ENCODE measurements at places on chromosomes 6 and 20.

DNA sequence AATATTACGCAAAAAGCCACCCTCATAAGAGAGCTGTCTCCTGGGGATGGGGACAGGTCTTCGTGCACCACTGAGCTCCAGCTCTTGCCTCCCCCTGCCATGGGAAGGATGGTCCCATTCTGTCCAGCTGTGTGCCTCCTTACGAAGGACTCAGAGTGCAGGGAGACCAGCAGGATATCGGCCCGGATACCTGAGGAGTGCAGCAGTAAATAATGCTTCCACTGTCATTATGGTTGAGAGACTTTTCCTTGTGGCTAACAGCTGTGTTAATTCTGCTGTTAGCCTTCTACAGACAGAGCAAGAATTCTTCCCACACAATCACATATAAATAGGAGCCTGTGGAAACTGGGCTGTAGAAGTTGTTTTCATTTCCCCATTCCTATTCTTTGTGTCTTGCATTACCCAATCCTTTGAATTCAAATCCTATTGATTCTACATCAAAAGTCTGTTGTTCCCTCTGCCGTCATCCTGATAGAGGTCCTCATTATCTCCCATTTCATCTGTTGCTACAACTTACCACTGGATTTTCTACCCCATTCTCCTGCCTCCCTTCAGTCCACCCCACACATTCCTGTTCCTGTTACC lies 364.6 kb upstream of the SOX4 start:
- no peak for DNase-seq

DNA sequence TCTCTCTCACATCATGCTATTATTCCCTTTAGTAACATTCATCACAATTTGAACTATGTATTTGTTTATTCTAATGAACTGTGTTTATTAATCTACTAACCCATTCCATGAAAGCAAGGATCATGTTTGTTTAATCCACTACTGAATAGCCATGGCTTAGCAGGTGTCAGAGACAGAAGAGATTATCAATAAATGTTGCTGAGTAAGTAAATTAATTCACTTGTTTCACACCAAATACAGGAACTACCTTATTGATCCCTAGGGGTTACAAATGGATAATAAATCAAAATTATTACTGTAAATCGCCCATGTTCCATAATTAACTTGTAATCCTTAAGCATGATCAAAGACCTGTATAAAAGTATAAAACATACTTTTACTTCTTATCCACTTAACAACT lies 76.6 kb downstream of the PHIP start:
- DNase-seq: no peak

DNA sequence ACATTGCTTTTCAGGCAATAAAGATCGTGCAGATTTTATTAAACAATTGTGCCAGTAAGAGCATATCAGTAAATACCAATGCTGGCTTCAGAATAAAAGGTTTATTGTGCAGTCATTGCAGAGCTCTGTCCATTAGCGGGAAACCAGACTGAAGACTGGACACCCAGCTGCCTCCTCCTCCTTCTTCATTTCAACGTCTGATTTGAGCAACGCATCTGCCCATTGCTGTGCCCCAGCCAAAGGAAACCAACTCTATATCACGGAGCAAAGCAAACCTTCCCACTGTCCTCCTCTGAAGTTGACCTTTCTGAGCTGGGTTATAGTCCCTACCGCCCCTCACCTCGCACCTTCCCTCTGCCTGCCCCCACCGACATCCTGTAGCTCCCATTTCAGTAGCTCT lies 80.8 kb downstream of the SLC22A23 start:
- DNase-seq: no peak

- DNase-seq: no peak
Observed at GRCh38 chr6:41561931-41562911, 16.0 kb downstream of the FOXP4 start.

GRCh38 chr6:139690007-139690406 lies 315.6 kb upstream of the CITED2 start:
- DNase-seq: no peak

DNA sequence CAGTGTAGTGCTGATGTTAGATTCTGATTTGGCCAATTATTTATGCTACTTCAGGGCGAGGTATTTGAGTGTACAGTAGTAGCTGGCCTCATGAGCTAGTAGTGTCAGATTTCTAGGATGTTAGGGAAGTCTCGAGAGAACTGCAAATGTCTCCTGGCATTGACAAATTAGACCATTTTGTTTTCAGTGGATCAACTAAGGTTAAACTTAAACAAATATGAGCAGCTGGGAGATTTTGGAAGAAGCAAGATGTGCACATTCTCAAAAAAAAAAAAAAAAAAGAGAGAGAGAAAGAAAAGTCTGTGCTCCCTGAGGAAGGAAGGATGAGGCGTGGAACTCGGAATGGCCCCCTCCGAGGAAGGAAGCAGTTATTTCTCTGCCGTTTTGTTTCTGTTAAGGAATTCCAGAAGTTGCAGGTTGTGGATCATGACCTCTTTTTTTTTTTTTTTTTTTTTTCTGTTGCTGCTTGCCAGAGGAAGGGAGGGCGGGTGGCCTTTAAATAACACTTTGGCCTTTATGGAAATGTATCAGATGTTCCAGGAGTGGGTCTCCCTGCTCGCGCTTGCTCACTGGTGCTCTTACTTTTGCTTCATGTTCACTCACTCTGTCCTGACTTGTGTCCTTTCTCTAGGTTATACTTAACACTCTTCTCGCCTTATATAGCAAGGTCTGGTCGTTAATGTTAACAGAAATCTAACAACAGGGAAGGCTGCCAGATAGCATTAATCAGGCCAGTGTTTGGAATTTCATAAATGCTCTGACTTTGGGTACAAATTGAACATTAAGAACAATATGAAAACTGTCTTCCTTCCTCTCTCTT lies 124.4 kb downstream of the TCP11 start:
- no peak for DNase-seq

GRCh38 chr20:62702895-62703852 lies 5.5 kb upstream of the NTSR1 start:
- DNase-seq: no peak

- DNase-seq: no peak
Observed at GRCh38 chr6:88048578-88048977, 937 bp downstream of the SPACA1 start.

DNA sequence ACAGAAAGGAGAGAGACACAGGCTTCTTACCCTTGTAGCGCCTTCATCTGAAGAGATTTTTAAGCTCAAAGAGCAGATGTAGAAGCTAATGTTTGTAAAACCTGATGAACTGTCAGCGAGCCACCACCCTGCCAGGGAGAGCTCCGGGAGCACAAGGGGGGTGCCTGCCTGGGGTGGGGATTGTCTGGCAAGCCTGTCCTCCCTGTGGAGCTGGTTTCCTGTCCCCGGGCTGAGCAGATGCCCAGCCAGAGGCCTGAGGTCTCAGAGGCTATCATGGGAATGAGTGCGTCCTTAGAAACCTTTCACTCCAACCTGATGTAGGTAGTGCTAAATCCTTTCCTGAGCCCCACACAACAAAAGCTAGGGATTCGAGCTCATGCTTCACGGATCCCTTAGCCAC lies 41.9 kb upstream of the NR2E1 start:
- DNase-seq: no peak

DNA sequence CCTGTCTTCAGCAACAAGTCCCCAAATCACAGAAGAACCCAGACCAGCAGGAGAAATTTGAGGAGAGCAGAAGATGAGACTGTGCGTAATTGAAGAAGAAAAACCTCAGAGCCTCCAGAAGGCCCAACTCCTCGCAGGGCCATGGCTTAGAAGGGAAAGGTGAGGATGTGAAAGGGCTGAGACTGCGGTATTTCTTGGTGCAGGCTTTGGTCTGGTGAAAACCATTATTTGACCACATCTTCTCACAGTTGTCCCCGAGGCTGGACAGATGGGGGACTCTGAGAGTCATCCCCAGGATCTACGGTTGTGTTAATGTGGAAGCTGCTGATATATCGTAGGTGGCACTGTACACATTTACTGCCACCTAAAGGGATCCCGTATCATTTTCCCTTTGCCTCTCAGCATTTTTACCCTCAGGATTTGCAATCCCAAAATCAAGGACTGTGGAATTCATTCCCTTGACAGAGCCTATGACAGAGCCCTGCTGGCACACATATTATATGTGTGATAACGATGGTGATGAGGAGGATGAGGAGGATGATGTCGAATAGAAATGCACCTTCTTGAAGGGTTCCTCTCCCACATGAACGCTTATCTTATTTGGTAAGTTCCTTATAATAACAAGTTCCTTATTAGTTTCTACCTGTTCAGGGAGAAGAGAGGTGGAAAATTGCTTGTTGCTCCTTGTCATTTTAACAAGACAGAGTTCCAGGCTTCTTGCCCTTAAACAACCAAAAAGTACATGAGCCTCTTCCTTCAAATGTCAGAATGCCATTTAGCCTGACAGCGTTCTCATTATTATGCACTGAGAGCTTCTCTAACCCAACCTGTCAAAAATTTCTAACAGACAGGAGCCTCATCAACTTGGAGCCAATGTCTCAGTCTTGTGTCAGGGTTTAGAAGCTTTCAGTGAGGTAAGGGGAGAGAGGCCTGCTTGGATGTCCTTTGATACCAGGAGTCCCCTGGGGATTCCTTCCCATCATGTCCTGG lies 135.8 kb downstream of the PXDC1 start:
- no peak for DNase-seq

DNA sequence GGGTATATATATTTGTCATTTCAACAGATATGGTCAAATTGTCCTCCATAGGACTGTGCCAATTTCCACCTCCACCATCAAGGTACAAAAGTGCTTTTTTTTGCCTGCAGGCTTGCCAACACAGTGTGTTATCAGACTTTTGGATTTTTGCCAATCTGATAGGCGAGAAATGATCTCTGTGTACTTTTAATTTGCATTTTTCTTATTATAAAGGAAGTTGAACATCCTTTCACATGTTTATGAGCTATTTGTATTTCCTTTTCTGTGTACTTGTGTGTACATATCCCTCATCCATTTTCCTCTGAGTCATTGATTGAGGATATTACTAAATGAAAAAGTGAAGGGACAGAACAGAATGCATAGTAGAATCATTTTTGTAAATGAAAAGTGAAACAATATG lies 39.0 kb upstream of the PTPN1 start:
- DNase-seq: no peak

- no peak for DNase-seq
Observed at GRCh38 chr20:24151621-24152294, 163.2 kb upstream of the GGTLC1 start.

GRCh38 chr20:49865559-49865958 lies 49.8 kb downstream of the SPATA2 start:
- DNase-seq: no peak

- DNase-seq: no peak
Observed at GRCh38 chr20:36279776-36280175, 26.4 kb upstream of the DLGAP4 start.

- DNase-seq: no peak
Observed at GRCh38 chr6:72238900-72239299, 352.6 kb downstream of the RIMS1 start.

DNA sequence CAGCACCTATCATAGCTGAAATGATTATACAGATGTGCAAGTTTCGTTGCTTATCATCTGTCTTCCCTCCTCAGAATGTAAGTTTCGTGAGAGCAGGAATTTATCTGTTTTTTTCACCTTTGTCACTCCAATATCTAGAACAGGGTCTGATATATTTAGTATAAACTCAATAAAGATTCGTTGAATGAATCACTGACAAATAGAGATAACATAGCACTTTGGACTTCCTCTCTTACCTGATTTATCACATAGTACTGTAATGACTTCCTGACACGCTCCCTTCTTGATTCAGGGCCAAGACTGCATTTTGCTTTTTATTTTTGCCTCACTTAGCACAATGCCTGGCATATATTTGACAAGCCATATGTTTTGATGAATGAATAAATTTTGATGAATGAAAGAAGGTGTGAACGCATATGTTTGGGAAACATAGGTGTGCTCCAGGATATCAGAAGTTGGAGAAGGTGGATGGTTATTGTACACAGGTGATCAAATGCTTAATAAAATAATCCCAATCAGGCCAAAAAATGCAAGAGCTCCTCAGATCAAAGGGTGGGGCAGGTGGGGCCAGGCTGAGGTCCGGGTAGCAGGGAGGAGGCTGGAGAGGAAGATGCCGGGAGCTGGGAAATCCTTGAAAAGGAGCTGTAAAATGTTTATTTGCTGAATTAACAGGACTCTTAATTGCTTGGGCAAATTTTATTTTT lies 33.0 kb downstream of the PIM1 start:
- DNase-seq: no peak

DNA sequence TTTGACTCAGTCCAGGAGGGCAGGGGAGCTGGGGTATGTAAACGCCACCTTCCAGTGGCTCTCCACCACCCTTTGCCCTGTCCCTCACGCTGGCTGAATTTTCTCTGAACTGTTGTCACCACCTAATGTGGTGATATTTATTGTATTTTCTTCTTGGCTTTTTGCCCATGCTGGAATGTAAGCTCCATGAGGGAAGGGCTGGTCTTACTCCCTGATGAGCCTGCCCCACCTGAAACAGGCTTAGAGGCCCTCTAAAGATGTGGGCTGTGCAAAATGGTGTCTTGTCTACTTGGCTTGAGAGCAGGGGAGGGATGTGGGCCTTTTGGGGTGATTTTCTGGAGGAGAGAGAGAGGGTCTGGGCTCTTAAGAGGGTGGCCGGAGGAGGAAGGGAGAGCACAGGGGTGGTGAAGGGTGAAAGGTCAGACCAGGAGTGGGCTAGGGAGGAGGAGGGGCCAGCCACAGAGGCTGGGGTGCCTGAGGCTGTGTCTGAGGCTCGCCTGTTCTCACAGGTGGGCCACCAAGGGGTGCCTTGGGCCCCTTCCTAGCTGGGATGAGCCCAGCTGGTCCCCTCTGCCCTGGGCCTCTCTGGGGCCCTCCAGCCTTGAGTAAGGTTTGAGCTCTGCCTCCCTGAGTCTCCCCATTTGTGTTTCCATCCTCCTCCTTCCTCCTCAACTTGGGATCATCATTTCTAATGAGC lies 37.3 kb downstream of the SPDEF start:
- no peak for DNase-seq

DNA sequence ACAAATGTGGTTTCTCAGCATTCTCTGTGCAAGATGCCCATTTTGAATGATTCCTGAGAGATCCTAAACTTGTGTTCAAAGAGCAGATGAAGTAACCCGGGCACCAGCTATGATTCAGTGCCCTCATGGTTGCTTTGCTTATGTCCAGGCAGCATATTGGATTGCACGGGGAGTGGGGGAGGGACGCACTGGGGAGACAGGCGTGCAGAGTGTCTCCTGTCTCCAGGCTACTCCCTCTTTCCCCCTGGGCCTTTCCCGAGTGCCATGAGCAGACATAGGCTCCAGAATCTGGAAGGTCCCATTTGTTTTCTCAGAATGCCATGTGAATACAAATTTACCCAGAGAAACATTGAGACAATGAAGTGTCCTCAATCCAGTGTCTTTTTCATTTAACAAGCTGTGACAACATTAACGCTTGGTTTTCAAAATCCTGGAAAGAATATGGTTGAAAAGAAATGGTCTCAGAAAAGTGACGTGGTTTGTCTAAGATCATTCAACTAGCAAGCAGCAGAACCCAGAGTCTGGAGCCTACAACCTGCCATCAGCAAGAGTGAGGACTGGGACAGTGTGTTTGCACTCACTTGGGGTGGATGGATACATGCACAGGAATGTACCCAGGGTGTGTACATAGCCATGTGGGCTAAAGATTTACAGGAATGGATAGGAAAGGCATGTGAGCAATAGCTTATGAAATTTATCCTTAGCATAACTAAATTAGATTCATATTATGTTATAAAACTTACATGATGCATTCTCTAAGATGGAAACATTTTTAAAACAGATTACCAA lies 4.2 kb downstream of the SYNDIG1 start:
- DNase-seq: no peak

Measured in esophagus squamous epithelium (tissue), 5 donors.